Cardiac septum (tissue), 1 donor: ENCODE measurements at places on chromosomes 4 and X. TPM values are rescaled to one million over a fixed set of nuclear protein-coding genes. Genes with fewer than 3 reads are reported as not detected.

Gene ARAP2
- total RNA-seq, result 6.6 TPM

Gene PPP2R2C
- 5.5 TPM for total RNA-seq

Gene SLC25A4
- 1,443 TPM for total RNA-seq

Gene CCNA2
- total RNA-seq, result 0.38 TPM

Gene TIGD2
- total RNA-seq, result 1.5 TPM

Gene CPLX1
- total RNA-seq, result 9.4 TPM

Gene AFM
- total RNA-seq, result not detected

Gene CT45A1
- total RNA-seq, result not detected

Gene CXorf65
- not detected for total RNA-seq

Gene SMC1A
- 50.8 TPM for total RNA-seq

DNA sequence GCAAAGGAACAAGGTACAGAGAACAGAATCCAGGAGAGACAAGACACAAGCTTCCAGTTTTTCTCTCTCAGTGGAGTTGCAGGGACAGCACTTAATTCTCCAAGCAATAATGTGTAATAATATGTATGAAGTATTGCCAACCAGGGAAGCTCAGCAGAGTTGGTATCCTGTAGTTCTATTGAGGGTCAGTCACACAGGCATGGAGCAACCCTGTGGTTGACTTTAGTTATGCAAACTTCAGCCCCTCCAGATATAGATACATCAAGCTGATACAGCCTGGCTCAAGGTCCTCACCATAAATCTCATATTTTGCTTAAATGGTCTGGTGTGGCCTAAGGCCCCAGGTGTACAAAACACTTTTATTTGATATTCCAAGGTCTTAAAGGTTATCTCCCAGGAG, 248.6 kb upstream of the EPHA5 start:
- no peak for DNase-seq

DNA sequence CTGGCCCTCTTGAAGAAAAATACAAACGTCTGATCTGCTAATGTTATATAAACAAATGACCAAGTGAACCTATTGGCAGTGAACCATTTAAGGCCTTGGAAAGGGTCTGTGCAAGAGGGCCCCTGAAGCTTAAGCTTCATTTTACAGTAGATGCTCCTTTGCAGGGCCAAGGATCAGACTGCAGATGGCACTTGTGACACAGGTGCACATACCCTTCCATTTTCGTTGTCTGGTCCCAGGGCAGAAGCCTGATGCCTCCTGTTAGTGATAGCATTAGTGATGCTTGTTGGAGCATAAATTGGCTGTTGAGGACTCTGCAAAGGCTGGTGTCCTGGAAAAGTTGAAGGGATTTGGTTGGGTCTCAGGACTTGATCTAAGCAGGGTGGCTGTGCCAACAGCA, 46.5 kb downstream of the ETNPPL start:
- no peak for DNase-seq

GRCh38 chr4:80154545-80154933, 42.8 kb upstream of the PRDM8 start:
- DNase-seq, result no peak

DNA sequence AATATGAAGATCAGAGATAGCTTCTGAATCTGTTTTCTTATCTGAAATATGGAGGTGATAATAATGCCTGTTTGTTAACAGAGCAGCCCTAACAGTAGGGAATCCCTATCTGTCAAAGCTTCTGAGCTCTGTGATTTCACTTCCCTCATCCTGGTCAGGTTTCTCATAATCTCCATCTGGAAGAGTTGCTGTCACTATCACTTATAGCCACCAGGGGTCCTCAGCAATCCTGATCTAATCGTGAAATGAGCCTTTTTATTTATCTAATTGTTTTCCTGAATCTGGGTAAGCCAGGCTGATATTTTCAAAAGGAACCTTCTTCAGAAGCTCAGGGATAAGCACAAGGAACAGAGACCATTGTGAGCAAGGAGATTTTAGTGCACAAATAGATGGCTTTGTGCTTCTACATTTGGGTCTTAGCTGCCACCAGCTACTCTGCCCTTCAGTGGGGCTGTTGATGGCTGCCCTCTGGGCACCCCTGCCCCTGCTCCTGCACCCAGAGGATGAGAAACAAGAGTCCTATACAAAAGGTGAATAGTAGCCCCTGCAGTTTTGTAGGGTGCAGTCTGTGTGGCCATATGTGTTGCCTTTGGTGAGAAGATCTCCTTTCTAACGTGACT, 196.4 kb upstream of the RADX start:
- DNase-seq, result no peak

DNA sequence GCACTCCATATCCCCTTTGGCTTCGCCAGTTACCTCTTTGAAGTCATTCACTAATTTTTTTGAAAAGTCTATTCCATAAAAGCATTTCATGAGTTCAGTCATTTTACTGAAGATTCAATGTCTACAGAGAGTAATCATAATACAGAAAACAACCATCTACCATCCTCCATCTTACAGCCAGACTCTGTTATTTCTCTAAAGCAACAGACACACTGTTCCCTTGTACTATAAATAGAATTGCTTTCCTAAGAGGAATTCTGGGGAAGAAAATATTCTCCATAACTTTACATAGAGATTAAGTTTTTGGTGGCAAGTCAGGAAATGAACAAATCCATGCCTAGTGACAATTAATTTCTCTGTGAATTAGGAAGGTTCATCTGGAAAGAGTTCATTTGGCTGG, 37.0 kb downstream of the XK start:
- no peak for DNase-seq

- no peak for DNase-seq
These were observed 5.4 kb upstream of the ADH1C start for GRCh38 chr4:99357948-99358347.

DNA sequence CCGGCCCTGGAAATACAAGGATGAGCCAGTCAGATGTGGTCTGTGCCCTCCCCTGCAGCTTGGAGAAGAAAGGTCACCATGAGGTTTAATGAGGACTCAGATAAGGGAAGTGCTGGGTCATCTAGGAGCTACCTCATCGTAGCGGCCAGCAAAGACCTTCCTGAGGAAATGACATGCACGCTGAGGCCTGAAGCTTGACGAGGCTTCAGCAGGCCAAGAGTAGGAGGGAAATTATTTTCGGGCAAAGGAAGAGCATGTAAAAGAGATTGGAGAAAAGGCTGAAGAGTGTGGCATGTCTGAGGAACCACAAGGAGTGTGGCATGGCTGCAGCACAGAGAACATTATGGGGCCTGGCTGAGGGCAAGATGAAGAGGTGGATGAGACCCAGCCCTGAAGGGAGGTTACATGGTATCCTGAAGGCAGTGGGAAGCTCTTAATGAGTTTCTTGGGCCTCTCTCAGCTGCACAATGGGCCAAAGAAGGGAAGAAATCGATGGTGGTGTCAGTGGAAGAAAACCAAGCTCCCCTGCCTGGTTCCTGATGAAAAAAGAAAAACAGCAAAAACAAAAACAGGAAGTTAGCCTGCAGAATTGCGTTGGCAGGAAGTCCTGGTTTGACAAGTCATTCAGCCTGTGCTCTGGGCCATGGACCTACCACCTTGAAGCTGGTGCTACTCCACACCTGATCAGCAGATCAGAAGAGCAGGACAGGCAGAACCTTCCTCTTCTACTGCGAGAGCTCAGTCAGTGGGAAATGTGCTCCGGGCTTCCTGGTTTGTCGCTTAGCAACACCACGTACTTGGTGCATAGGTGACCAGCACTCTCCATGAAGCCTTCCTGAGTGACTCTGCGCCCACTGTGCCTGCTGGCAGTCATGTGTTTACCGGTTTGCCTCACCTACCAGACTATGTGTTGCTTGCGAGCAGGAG, 134.5 kb upstream of the KLF3 start:
- peak; percentile 90 for DNase-seq

GRCh38 chr4:67565284-67565683, 6.8 kb downstream of the STAP1 start:
- DNase-seq, result no peak

GRCh38 chr4:68724922-68725321, 54.5 kb upstream of the UGT2B15 start:
- no peak for DNase-seq

GRCh38 chr4:185534866-185535611, at the start of gene PDLIM3:
PDLIM3 (minus strand) TSS chr4:185535507; CDS start chr4:185535434, 73 bp downstream.
- DNase-seq, result peak; percentile 83

- no peak for DNase-seq
These were observed 486 bp downstream of the ABLIM2 start for GRCh38 chr4:8157944-8158709.

DNA sequence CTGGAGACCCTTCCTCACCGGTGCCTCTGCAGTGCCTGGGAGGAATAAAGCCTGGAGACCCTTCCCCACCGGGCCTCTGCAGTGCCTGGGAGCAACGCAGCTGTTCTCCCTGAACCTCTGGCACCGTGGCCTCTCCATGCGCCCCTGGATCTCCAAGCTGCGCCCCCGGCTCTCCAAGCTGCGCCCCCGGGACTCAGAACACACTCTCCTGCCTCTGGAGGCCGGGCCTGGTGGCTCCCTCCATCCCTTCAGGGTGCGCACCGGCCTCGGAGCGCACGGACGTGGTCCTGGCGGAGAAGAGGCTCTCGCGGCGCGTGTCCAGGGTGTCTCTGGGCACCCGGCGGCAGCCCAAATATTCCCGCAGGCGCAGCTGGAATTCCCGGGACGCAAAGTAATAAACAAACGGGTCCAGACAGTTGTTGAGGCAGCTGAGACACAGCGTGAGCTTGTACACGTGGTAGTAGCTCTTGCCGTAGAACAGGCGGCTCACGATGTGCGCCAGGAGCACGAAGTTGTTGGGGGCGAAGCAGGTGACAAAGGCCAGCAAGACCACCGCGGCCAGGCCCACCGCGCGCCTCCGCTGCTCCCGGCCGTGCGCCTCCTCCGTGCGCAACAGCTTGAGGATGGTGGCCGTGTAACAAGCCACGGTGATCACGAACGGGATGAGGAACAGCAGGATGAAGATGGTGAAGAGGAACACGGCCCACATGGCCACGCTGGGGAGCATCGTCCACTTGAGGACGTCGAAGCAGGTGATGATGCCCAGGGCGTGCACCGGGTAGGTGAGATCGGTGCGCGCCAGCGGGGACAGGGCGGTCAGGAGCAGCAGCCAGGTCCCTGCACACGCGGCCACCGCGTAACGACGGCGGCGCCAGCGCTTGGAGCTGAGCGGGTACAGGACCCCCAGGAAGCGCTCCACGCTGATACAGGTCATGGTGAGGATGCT, 12.8 kb upstream of the ASMTL start:
- DNase-seq, result no peak

GRCh38 chr4:36237366-36238313, 6.7 kb downstream of the ARAP2 start:
- no peak for DNase-seq

GRCh38 chr4:26766141-26766540, 94.5 kb upstream of the STIM2 start:
- no peak for DNase-seq

DNA sequence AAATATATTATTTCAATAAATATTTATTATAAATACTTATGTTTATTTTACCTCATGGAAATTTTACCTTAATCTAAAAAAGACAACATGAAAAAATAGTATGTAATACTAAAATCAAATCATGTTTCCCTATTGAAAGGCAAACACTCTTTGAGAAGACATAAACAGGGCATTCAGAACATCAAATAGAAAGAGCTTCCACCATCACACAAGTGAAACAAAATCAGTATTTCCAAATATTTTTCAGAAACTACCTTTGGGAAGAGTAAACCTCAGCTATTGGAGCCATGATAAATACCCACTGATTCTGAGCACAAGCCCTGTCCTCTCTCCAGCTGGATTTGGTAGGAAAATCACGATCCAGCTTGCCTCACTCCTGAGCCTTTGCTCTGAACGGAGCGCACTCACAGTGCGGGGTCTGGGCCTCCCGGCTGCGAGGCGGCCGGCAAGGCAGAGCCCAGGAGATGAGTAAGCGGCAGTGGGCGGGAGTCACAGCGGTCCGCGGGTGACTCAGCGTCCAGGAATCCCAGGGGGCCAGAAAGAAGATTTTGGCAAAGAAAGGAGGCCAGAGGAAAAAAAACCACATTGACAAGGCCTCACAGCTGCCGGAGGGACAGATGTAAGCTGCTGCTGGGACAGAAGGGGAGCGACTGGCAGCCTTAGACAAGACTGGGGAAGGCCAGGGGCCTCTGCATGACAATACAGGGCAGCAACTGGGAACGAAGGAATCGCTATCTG, 14.7 kb upstream of the ANXA5 start:
- DNase-seq, result peak; percentile 90

DNA sequence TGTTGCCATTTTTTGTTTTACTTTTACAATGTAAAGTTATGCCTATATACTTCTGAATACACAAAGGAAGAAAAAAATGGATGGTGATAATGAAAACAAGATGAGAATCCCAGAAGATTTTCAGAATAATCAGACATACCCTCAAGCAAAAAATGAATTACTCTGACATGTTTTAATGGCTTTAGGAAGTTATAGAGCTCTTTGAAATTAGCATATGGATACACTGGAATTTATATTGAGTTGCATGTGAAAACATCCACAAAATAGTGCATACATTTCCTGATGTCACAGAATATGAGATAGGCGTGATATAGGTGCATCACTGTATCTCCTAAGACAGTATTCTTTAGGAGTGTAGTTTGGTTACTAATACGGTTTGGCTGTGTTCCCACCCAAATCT, 351.3 kb downstream of the SLC7A11 start:
- no peak for DNase-seq

DNA sequence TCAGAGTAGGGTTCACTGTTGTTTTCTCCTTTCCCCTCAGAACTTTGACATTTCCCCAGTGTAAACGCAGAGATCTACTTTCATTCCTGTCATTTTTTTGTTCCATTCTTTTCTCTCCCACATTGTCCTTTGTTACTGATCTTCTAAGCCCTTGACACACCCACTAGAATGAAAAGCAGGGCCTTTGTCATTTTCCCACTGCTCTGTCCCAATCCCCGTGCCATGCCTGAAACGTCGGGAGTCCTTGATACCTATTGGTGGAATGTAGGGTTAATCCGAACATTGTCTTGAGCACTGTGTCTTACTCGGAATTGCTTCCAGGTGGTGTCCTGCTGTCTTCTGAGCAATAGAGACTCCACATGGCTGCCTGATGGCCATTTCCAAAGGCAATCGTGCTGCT, 887.1 kb upstream of the FRG1 start:
- no peak for DNase-seq

DNA sequence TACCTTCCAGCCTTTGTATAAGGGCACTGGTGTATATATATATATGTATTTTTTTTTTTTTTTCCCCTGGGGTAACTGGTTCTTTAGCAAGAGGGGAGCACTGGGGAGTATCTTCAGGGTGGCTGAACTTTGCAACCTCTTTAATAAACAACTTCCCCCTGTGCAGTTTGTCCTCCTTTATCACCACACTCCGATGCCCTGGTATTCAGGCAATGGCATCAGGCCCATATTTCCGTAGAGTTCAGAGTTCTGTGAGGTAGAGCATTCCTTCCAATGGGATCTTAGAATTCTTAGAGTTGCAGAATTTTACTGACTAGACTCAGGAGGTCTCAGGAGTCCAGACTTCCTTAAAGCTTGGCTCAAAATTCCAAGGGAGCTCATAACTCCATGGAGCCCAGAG, 24.6 kb downstream of the NYX start:
- DNase-seq, result no peak

DNA sequence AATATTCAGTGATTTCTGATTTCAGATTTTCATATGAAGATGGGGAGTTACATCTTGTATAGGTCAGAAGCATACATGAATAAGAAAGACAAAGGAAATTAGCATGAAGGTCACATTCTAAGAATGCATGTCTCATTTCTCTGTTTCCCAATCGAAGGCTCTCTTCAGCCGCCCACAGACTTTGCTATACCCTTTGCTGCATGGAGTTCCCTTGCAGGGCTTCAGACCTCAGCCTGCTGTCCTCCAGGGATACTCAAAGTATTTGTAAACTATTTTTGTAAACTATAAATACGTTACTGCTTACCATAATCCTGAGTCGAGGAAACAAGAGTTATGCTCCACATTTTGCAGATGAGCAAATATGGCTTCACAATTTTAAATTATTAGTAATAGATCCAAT, 738.4 kb downstream of the PCDH18 start:
- no peak for DNase-seq
